ENCODE measurements at places on chromosomes 5 and 9. TPM values are rescaled to one million over a fixed set of nuclear protein-coding genes. Genes with fewer than 3 reads are reported as not detected.

ENTPD2 gene
- total RNA-seq: not detected

CNTNAP3B gene
- total RNA-seq: 0.97 TPM

CCIN gene
- total RNA-seq: 0.43 TPM

GRCh38 chr5:55429221-55429612, 105.5 kb downstream of the PLPP1 start:
- DNase-seq: no peak

- DNase-seq: no peak
Observed at GRCh38 chr5:169719360-169720314, 82.6 kb downstream of the DOCK2 start.

RNF183 gene
- total RNA-seq: not detected

DNA sequence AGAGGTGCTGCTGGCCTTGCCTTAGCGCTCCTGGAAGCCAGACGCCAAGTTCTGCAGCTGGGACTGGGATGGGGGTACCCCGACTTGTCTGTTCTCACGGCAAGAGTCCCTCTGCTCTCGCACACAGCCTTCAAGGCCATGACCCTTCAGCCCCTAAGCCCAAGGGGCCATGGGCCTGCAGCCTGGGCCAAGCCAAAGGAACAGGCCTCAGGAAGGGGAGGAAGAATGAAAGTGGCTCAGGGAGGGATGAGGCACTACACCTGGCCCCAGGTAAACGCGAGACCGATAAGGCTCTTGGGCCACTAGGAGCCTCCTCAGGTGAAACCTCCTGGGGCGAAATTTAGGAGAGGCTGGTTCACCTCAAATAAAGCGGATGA, 3.9 kb downstream of the EBF1 start:
- DNase-seq: no peak

PCDHGB3 gene
- 5.2 TPM for total RNA-seq

PTPN3 gene
- under 0.01 TPM for total RNA-seq

DNA sequence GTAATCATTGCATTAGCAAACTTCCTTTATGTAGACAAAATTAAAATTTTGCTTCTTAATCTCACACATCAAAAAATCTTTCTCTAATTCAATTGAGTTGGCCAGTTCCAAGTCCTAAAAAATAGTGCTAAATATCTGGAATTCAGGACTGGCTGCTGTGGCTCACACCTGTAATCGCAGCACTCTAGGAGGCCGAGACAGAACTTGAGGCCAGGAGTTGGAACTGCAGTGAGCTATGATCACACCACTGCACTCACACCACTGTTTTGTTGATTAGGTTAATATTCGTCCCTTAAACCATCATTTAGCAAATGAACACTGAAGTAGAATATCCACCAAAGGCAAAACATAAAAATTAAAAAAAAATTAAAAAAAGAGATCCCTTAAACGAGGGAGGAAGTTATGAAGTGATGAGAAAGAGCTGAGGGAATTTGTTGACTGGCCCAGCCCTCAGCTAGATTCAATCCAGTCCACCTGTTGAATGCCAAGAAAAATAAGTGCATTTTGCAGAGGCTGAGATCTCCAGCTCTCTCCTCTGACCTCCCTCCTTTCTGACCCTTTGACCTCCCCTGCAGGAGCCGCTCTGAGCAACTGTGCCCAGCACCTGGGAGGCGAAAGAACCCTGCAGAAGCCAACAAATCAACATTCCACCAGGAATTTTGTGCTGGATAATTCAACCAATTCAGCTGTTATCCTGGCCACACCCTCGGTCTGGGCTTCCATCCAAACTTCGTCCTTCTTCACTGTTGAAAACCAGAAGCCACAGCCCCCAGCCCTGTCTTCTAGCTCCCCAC, 96.8 kb downstream of the OR2K2 start:
- DNase-seq: no peak

- DNase-seq: peak; percentile 36
Observed at GRCh38 chr9:96186591-96187011, 115.4 kb downstream of the HSD17B3 start.

- no peak for DNase-seq
Observed at GRCh38 chr9:133795049-133795448, 56.9 kb upstream of the SARDH start.

DNA sequence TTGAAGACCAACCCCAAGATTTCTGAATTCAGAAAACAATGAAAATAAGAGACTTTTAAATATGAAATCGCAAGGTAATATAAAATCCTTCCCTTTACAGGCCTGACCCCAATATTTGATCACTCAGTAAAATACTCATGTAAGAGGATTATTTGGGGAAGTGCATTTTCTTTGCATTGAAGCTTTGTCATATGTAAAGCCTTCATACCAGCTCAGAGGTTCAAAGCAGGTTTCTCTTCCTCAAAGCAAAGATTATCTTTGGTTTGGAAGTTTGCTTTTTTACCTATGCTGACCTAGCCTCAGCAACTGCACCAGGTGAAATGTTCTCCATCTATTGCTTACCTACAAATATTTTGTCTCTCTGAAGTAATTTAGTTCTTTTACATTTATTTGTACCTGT, 106.5 kb upstream of the PARP8 start:
- no peak for DNase-seq

DNA sequence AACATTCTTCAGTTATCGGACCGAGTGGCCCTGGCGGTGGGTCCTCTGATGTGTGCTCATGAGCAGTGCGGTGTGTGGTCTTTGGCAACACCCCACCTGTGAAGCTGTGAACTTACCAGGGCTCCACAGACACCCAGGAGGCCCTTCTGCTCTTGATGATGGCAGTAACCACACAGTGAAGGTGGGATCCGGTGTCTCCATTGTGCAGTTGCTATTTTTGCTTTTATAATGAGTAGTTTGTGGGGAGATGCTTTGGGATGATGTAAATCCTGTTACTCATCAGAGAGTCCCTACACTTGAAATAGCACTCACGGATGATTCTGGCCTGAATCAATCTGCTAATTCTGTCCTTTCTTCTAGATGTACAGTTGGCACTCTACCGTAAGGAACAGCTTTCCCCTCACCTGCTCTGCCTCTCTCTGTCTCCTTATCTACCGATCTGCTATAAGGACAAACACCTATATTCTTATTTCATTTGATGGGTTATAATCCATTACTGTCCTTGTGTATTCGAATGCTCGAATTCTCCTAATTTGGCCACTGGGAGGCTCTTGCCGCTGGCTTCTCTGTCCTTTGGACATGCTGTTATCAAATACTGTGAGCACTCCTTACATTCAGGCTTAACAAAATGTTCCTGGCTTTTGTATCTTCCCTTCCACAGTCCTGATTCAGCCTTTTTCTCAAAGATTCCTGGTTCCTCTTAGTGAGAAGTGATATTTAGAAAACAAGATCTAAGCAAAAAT, 20.2 kb downstream of the ATPSCKMT start:
- DNase-seq: no peak

GRCh38 chr9:109383356-109383755, 62.5 kb upstream of the EPB41L4B start:
- no peak for DNase-seq

SLC36A3 gene
- total RNA-seq: not detected

GRCh38 chr5:396531-396961, 46.4 kb upstream of the EXOC3 start:
- DNase-seq: no peak

NCS1 gene
- 42.7 TPM for total RNA-seq

GRCh38 chr5:159936686-159937329, 20.5 kb downstream of the ADRA1B start:
- DNase-seq: no peak

DNA sequence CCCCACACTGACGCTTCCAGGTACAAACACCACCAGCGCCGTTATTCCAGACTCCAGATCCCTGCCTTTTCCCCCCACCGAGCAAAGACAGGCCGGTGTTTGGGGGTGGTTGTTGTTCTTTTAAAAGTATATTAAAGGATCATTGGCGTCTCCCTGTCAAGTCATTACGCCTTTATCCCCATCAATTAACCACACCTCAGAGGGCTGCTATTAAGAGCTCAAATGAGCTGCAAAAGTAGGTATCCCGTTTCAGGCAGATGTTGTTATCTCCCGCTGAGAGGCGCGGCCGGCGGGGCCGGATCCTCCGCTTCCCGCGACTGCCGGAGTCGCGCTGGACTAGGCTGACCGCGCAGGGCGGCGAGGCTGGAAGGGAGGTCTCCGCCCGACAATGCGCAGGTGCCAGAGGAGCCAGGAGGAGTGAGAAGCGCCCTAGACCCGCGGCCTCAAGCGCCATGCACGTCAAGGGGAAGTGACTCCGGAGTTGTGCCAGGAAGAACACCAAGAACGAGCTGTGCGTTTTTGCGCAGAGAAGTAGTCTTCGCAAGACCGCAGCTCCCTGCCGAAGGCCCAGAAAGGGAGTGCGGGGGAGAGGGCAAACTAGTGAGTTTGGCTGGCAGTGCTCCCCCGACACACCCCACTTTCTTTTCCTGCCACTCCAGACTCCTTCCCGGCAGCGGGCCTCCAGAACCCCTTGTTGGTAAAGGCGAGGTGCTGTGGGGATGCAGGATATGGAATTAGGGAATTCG, 8.2 kb downstream of the NR2F1-AS1 start:
- DNase-seq: no peak

DNA sequence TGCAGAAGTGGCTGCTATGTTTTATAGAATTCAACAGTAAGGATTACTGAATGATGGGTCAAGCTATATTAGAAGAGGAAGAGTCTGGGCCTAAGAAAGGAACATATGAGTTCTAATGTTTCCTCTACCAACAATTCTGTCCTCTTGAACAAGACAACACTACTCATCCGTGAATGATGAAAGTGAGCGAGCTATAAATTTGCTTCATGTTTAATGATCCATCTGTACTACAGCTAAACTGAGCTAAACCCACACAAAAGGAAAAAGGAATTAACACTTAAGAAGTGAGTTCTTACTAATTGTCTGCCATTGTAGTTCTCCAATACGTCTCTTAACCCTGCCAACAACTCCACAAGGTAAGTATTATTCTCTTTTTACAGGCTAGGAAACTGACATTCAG, 204.4 kb downstream of the GLIS3 start:
- DNase-seq: no peak

DNA sequence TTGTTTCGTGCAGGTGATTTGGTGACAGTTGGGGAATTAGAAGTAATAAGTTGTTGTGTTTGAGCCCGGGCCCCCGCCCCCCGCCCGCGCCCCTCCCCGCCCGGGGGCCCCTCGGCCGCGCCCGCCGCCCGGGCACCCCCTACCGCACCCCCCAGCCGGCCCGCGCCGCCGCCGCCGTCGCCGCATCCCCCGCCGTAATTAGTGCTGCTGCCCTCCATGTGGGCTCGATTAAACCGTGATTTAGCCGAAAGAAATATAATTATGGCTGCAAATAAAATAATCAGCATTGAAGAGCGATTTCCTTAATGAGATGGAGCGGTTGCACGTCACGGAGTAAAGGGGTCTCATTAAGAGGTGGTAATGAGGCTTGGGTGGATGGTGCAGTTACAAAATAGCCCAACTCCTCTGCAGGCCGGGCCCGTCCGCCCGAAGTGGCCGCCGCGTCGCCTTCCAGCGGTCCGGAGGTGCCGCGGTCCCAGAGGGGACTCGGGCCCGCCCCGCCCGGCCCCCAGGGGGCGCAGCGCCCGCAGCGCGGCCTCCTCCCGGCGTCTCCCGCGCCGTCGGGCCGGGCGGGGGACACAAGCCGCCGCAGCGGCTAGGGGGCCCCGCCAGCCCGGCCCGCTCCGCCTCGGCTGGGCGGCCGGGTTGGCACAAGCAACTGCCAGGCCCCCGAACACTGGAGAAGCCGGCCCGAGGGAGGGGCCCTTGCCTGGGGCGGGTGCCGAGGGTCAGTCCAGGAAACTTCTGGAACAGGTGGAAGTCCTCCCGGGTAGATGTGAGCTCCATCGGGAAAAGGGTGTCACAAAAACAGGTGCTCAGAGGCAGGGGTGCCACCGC, 6.9 kb upstream of the OTP start:
- no peak for DNase-seq

SPINK1 gene
- 0.32 TPM for total RNA-seq

- DNase-seq: no peak
Observed at GRCh38 chr9:1096155-1096964, 46.2 kb downstream of the DMRT2 start.

- no peak for DNase-seq
Observed at GRCh38 chr5:24059006-24059405, 551.6 kb downstream of the PRDM9 start.

EIF4EBP3 gene
- total RNA-seq: 0.86 TPM

GRCh38 chr9:126198854-126199253, 127.8 kb upstream of the MVB12B start:
- no peak for DNase-seq

LCN1 gene
- total RNA-seq: not detected

- DNase-seq: no peak
Observed at GRCh38 chr9:125747765-125748445, 732 bp downstream of the PBX3 start.

- DNase-seq: no peak
Observed at GRCh38 chr5:39933061-39933460, 508.3 kb upstream of the DAB2 start.

DDX46 gene
- total RNA-seq: 26.1 TPM

DNA sequence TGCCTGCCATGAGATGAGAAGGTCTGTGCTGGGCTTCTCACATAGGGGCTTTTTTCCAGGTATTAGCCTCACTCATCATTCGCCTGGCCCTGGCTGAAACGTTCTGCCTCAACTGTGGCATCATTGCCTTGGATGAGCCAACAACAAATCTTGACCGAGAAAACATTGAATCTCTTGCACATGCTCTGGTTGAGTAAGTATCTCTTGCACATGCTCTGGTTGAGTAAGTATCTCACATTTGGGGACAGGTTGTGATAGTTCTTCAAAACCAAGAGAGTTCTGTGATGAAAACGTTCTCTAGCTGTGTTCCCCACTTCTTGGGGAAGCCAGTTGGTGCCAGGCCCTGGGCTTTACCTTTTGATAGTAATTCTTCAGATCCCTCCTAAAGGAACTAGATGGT, 17.4 kb upstream of the IL13 start:
- no peak for DNase-seq

PCDHB11 gene
- total RNA-seq: not detected

PCA3 gene
- not detected for total RNA-seq

- no peak for DNase-seq
Observed at GRCh38 chr9:101689039-101689438, 49.4 kb downstream of the GRIN3A start.

IRX1 gene
- not detected for total RNA-seq

DRD1 gene
- total RNA-seq: under 0.01 TPM

GRCh38 chr9:123735376-123735775, 194.6 kb downstream of the DENND1A start:
- DNase-seq: no peak

- peak; percentile 43 for DNase-seq
Observed at GRCh38 chr9:89605465-89606048, 745 bp downstream of the GADD45G start.

GRCh38 chr5:177450667-177451424, 4.2 kb downstream of the PRR7 start:
- DNase-seq: no peak

DNA sequence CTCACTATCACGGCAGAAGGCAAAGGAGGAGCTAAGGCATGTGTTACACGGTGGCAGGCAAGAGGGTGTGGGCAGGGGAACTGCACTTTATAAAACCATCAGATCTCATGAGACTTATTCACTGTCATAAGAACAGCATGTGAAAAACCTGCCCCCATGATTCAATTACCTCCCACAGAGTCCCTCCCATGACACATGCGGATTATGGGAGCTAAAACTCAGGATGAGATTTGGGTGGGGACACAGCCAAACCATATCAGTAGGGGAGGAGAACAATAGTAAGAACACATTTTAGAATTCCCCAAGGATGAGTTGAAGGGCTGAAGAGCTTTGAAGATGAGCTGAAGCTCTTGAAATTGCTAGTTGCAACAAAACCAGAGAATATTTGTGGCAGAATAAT, 287.9 kb downstream of the SMARCA2 start:
- DNase-seq: no peak

GRCh38 chr5:72784129-72784528, 32.3 kb upstream of the TNPO1 start:
- no peak for DNase-seq

- DNase-seq: peak; percentile 17
Observed at GRCh38 chr9:125633116-125633745, 73.8 kb downstream of the MAPKAP1 start.

SH3RF2 gene
- 2.2 TPM for total RNA-seq
